ENCODE measurements at places on chromosomes 4 and X.

- no peak for DNase-seq
These were observed at the start of gene DSPP for GRCh38 chr4:87608229-87608628. Gene DSPP (plus strand): TSS chr4:87608529. CDS start chr4:87610909, 2,380 bp downstream.

DNA sequence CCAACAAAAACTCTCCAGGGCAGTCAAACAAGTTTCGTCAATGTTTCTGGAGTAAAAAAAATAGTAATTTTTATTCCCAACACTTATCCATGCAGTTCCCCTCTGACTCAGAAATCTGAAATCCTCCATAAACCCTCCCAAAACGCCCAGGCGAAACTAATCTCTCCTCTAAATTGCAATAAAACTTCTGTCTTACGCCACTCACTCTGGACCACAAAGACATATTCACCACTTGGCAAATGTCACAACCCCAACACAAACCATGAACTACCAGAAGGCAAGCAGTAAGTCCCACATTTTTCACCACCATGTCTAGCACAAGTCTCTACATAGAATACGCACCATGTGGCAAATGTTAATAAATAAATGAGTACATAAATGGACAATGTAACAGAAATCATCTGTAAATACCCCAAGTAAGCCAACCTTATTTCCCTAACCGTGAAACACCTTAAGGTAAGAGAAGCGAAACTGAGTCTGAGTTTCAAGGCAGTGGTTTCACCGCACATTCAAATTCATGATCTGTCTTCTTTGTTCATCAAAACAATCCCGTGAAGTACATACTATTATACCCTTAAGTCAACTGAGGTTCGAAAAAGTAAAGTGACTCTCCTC, 1.6 kb downstream of the PAPSS1 start:
- DNase-seq: no peak

- DNase-seq: no peak
These were observed 689.0 kb downstream of the GRID2 start for GRCh38 chr4:92992758-92993157.

DNA sequence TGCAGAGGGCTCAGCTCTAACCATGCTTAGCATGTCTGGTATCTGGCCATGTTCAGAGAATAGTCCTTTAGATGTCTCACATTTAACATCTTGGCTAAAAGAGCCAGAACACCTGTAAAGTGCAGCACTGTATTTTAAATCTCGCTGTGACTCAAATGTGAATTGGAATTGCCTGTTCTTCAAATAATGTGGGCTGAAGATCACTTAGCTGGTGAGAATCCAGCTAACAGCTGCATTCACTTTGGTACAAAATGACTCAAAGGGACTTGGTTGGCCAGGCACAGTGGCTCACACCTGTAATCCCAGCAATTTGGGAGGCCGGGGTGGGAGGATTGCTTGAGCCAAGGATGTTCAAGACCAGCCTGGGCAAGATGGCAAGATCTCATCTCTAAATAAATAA, 63.5 kb upstream of the PLAC8 start:
- no peak for DNase-seq

DNA sequence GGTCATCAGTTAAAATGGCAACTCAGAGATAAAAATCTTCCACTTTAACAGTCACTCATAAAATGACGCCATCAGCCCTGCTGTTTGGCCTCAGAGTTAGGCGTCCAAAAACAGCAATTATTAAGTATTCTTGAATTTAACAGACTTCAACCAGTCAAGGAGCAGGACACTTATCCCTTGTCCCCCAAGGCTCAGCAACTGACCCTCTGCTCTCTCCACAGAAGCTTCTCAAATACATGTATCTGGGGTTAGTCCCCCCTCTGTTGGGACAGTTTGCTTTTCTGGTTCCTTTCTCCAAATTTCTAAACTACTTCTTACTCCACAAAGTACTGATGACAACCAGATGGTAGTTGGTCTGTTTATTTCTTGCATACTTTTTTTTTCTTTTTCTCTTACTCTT, 54.4 kb downstream of the SOD3 start:
- no peak for DNase-seq

GRCh38 chrX:137194164-137194563, 160.4 kb upstream of the GPR101 start:
- no peak for DNase-seq

All from fibroblast of skin of left biceps (primary cell).